ENCODE measurements at places on chromosomes 7 and 10. TPM values are rescaled to one million over a fixed set of nuclear protein-coding genes. Genes with fewer than 3 reads are reported as not detected.

CYP3A7 gene
- total RNA-seq = not detected

AGBL3 gene
- total RNA-seq = 2.3 TPM

HYAL4 gene
- total RNA-seq = not detected

OGDHL gene
- not detected for total RNA-seq

DNA sequence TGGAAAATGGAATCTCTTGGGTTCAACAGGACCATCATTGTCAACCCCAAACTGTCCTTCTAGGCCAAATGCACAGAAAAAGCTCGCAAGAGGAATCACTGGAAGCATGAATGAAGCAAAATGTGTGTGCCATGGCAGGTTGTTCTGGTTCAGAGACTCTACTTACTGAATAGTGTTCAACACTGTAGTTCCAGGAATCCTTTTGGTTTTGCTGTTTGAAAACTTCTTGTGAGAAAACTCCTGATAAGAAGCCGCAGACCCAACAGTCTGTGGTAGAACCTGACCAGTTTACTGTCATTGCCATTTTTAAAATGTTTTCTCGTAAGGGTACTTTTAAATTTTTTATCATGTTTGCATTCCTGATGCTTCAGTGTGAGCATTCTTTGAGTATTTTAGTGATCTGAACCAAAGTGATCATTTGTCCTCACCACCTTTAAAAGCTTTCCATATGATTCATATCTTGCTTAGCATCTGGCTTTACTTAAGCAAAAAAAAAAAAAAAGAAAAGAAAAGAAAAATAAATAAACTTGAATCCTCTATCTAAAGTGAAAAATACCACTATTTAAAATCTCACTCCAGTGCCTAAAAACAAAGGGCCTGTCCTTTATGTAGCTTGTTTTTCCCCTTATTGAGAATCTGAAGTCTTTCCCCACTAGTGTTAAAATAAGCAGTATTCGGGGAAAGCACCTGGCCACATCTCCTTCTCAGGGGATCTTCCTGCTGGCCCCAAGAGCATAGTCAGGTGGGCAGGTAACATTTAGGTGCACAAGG, 92.4 kb downstream of the WNT2 start:
- no peak for DNase-seq

DNA sequence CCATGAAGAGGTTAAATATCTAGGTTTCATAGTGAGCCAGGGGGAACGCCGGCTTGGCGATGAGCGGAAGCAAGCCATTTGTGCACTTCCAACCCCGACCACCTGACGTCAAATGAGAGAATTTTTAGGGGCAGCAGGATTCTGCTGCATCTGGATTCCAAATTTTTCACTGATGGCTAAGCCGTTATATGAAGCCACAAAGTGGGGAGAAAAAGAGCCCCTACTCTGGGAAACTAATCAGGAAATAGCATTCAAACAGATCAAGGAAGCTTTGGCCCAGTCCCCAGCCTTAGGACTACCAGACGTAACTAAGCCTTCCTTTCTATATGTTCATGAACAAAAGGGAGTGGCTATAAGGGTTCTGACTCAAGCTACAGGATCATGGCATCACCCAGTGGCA, 12.9 kb upstream of the ADCK2 start:
- DNase-seq = no peak

DNA sequence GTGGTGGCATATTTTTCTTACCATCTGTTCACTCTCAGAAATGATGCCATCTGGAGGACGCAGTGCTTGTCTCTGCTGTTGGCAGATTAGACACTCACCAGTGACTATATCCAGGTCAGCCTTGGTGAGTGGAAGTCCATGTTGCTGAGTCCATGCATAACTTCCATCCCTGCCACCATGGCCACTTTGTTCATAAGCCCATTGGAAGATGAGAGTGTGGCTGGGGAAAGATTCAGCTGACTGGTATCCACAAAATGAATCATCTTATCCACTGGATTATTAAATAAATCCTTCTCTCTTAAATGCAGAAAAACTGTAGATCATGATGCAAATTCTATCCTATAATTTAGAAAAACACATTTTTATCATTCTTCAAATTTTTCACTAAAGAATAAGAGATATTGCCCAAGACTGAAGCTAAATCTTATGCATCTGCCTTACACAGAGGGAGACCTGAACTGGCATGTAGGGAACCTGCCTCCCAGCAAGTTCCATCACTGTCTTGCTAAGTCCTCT, 726.9 kb downstream of the TNS3 start:
- DNase-seq = no peak

DNA sequence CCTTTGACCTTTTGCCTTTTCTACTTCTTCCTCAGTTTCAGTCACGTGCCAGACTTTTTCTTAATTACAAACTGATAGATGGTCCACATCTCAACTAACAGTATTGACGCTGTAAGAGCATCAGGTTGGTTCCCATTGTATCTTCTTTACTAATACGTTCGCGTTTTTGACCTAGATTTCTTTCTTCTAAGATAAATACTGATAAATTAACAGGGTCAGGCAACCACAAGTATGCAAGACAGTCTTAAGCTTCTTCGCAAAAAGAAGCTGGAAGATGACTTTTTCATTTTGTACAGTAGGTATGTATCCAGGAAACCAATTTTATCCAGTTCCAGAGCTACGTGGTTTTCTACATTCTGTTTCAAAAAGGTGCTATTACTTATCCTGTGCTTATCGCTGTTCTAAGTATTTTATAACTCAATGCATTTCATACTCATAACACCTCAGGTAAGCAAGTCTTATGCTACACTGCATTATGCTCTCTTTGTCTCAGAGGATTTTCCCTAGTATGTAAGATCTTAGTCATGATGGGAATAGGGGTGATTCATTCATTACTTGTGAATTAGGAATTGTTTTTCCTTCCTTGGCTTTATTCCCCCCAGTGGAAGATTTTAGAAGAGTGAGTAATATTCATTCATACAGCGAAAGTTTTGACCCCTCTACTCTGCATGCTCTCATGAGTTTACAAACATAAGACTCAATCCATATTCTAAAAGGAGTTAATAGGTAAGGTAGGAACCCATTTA, 955 bp downstream of the DUS4L start:
- no peak for DNase-seq

- no peak for DNase-seq
Measured at GRCh38 chr7:112495156-112495788, 14.5 kb downstream of the LSMEM1 start.

GRCh38 chr10:82814635-82815034, 939.6 kb downstream of the NRG3 start:
- DNase-seq = no peak

- DNase-seq = no peak
Measured at GRCh38 chr7:135179321-135179925, 8.9 kb upstream of the CYREN start.
